ENCODE measurements at places on chromosomes 6 and 20.

DNA sequence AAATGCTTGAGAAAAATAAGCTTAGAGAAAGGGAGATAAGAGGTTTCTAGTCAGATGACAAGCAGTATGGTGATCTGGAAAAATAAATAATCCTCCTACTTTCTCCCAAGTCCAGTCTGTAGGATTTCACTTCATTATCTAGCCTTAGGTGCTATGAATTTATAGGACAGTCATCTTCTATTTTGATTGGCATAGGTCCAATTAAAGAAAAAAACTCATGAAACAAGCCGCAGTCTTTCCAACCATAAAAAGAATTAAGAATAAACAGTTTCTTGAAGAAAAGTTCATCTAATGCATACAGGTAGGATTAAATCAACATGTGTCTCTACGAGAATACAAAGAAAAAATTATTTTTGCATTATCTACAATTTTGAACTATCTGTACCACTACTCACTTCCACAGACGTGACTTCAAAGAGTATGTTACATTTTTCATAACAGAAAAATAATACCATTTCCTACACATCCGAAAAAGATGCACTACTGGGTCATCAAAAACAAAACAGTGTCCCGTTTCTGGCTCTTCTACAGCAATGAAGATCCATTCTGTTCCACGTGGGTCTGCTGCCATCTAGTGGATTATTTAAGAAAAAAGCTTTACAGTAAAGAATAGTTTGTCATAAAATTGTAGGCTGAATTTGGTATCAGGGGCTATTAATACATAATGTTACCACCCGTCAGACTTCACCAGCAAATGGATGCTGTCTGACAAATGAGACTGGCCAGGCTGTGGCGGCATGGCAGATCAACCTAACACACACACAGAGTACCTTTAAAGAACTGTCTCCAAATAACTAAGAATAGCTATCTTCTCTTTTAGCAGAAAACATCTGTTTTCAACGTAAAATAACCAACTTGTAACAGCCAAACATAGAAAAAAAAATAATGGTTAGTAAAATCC lies 28.9 kb downstream of the STX7 start:
- no peak for DNase-seq

DNA sequence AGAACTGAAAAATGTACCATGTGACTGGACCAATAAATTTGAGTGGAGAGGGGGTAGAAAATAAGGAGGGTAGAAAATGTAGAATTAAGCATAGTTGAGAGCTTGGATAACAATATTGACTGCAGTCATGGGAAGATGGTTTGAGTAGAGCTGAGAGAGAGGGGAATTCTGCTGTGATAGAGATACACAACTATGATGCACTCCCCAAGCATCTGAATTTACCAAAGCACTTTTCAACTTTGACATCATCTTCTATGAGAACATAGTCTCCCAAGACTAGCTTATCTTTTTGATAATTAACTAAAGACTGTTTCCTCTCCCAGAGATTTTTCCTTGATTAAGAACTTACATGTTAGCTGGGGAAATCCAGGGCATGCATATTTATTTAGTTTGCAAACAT lies 103.1 kb downstream of the TNFRSF21 start:
- no peak for DNase-seq

GRCh38 chr6:12580290-12580689 lies 136.3 kb upstream of the PHACTR1 start:
- no peak for DNase-seq

- DNase-seq = peak; percentile 17
These were observed 57.7 kb downstream of the PPP1R16B start for GRCh38 chr20:38863024-38863851.

GRCh38 chr6:53920881-53921280 lies 126.1 kb downstream of the LRRC1 start:
- no peak for DNase-seq

DNA sequence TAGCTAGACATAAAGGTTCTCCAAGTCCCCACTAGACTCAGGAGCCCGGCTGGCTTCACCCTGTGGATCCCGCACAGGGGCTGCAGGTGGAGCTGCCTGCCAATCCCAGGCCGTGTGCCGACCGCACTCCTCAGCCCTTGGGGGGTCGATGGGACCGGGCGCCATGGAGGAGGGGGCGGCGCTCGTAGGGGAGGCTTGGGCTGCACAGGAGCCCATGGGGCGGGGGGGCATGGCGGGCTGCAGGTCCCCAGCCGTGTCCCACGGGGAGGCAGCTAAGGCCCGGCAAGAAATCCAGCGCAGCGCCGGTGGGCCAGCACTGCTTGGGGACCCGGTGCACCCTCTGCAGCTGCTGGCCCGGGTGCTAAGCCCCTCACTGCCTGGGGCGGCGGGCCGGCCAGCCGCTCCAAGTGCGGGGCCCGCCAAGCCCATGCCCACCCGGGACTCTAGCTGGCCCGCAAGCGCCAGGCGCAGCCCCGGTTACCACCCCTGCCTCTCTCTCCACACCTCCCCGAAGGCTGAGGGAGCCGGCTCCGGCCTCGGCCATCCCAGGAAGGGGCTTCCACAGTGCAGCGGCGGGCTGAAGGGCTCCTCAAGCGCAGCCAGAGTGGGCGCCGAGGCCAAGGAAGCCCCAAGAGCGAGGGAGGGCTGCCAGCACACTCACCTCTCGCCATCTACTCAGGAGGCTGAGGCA lies 26.5 kb upstream of the ID1 start:
- no peak for DNase-seq

- DNase-seq = no peak
These were observed 767.1 kb downstream of the KIF16B start for GRCh38 chr20:15806105-15806504.

GRCh38 chr20:23754731-23755130 lies 4.0 kb upstream of the CST1 start:
- DNase-seq = no peak

DNA sequence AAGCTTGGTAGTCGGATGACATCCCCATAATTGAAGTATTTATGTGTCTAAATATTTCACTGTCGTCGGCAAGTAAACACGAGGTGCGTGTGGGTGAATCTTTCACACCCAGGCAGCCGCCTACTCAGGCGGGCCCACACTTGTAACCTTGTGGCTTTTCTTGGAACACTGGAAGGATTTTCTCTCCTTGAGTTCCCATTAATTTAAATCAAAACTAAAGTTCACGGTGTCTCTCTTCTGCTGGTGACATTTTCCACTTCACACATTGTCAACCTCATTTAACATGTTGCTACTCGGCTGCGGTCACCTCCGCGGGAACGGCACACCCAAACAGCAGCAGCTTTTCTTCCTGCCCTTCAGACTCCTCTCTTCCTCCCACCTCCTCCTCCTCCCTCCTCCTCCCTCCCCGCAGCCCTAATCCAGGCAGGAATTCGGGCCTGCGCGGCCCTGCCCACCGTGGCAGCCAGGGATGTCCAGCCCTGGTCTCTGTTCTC lies 336.6 kb downstream of the QKI start:
- no peak for DNase-seq

- DNase-seq = no peak
These were observed 117.2 kb downstream of the FOXO3 start for GRCh38 chr6:108677894-108678293.

DNA sequence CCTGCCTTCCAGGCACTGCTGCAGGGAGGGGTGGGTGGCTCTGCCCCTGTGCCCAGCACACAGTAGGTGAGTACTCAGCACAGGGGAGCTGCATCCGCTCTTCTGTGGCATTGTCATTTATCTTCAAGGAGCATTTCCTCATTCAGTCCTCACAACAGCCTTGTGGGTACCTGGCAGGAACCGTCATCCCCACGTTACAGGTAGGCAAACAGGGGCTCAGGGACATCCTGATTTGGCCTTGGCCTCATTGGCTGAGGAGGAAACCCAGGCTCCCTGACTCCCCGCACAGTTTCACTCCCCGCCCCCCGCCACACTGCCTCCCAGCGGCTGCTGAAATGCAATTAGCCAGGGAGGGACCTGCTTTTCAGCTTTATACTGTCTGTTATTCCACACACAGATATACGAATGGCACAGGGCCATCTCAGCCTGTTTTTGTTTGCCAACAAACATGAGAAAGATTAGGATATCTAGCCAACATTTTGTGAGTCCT lies 24.2 kb upstream of the PNPLA1 start:
- no peak for DNase-seq

GRCh38 chr6:157613011-157613522 lies 210.0 kb upstream of the SNX9 start:
- DNase-seq = no peak

DNA sequence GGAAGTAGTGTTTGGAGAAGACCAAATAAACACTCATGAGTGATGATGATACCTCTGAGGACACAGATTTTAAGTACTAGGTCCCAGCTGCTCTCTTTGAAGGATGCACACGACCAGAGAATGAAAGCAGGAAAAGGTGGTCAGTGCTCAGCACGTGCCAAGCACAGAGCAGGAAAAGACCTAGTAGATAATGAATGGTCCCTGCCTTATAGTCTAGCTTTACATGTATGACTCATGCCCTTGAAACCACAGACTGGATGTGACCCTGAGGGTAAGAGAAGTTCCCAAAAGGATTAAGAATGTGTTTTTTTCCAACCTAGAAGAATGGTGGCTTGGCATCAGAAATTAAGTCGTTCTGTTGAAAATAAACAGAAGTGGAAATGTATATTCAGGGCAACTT lies 2.8 kb upstream of the MC3R start:
- DNase-seq = no peak

- no peak for DNase-seq
These were observed 5.4 kb upstream of the FBXO30 start for GRCh38 chr6:145819994-145820393.

GRCh38 chr6:161676586-161676985 lies 402.7 kb upstream of the AGPAT4 start:
- no peak for DNase-seq

GRCh38 chr20:14860410-14860814 lies 523.0 kb upstream of the FLRT3 start:
- DNase-seq = no peak

- DNase-seq = no peak
These were observed 10.1 kb upstream of the SEC63 start for GRCh38 chr6:107968081-107968480.

DNA sequence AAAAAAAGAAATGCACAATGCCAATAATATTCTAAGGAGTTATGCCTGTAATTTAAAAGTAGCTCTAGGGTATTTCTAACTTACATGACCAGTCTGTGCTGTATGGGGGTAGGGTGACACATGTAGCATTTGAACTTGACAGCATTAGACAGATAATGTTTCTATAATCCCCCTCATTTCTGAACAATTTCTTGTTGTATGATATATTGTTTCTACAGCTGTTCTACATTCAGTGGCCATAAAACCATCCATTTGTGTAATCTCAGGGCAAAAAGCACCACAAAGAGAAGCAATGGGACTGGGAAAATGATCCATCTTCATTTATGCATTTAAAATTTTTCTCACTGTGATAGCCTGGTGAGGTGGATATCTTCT lies 767.8 kb downstream of the TFAP2A start:
- no peak for DNase-seq

GRCh38 chr20:19833395-19833794 lies 75.3 kb downstream of the RIN2 start:
- DNase-seq = no peak

DNA sequence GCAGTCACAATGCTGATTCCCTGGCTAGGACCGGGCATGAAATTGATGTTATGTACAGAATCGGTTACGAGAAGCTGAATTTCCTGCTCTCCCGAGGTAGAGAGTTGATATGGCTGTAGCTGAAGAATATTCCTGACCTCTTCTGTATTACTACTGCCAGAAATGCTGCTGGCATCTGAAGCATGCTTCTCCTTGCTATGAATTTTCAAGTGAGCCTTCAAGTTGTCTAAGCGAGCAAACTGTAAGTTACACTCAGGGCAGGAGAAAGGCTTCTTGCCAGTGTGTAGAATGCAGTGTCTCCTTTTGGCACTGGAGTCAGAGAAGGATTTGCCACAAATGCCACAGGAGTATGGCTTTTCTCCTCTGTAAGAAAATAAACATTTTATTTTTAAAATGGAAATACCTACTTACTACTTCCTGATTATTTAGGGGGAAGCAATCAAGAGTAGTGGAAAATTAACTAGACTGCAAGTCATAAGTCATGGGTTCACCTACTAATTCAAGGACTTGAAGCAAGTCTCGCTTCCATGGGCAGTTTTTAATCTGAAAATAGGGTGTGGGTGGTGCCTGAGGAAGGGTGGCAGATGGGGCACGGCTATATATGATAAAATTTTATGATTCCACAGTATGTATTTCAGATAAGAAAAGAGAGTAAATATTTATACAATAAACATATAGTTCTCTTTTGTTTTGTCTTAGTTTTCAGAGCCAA lies 10.8 kb upstream of the MICAL1 start:
- no peak for DNase-seq

DNA sequence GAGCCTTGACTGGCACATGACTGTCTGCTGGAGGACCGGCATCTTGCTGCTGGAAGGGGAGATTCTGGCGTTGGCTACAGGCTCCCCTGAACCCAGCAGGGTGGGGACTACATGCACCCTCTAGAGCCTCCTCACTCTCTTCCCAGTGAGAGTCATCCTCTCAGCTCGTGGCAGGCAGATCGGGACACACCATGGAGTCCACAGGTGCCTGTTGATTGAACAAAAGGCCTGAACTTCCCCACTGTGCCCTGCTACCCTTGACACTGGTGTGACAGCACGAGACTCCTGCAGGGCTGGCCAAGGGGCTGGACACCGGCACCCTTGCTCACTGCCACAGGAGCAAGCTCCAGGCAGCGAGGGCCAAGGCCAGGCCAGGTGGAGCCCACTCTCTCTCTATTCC lies 8.2 kb downstream of the FRMD1 start:
- DNase-seq = no peak

DNA sequence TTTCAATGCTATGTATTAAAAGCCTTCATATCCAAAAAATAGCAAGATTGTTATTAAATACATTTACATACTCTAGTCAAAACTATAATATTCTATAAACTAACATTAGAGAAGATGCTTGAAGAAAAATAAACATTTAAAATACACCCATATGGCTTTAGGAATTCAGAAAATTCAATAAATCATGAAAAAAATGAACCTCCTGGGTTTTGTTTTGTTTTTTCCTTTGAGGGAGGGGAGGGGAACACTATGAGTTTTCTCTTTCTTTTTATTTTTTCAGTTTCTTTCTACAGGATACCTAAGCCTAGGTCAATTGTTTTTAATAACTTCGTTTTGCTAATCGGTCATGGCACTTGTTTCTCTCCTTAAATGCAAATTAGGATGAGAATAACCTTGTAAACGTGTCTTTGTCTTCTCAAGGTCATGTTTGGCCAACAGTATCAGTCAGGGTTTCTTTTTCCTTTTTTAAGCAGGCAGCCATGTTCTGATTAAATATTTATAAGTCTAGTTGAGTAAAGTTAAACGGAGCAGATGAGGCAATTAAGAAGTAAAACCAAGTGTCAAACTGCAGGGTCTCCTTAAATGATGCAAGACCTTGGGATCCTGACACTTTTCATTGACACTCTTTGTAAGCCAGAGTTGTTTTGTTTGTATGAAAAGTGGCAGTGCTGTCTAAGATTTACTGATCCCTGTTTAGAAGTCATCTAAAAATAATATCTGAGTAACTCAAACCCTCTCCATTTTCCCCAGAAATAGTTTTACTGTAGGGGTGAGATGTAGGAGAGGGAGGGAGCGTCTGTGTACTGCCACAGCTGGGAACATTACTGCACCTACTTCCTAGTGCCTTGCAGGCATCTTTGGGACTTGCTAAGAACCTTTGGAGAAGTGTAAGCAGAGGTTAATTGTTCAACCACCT lies 392.3 kb downstream of the PLCB1 start:
- no peak for DNase-seq

GRCh38 chr6:117829594-117830319 lies 77.3 kb upstream of the SLC35F1 start:
- DNase-seq = no peak

All from stimulated activated CD8-positive, alpha-beta memory T cell treated with anti-CD3 and anti-CD28 coated beads, Interleukin-2, amount 100 ng/mL, for 1 hour (primary cell).